ENCODE measurements at places on chromosomes 12 and 14. TPM values are rescaled to one million over a fixed set of nuclear protein-coding genes. Genes with fewer than 3 reads are reported as not detected.

CEBPE gene
- not detected for total RNA-seq

DNA sequence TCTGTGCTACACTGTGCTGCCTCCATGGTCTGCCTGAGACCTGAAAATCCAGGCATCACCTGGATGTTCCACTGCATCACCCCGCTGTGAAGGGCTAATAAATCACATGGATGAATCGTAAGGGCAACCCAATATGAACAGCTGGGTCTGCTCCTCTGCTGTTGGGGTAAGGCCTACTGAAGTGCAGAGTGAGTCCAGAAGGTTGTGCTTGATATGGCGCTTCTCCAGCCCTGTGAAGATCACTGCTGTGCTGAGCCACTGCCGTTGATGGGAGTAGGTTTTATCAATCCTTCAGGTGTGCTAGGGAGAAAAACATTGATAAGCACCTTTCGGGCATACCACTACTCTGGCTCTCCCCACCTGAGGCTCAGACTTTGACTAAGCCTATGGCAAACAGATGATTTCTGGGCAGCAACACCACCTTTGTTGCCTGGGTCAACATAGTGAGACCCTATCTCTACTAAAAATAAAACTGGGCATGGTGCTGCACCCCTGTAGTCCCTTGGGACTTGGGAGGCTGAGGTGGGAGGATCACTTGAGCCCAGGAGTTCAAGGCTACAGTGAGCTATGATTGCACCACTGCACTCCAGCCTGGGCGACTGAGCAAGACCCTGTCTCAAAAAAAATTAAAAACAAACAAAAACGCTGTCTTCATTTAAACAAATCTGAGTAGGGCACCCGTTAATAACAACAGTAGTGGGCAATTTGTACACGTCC is 1.7 kb downstream of the ACVRL1 start:
- DNase-seq, result peak; percentile 35

GRCh38 chr14:105292826-105293711 is 7.7 kb downstream of the BRF1 start:
- no peak for DNase-seq

DNA sequence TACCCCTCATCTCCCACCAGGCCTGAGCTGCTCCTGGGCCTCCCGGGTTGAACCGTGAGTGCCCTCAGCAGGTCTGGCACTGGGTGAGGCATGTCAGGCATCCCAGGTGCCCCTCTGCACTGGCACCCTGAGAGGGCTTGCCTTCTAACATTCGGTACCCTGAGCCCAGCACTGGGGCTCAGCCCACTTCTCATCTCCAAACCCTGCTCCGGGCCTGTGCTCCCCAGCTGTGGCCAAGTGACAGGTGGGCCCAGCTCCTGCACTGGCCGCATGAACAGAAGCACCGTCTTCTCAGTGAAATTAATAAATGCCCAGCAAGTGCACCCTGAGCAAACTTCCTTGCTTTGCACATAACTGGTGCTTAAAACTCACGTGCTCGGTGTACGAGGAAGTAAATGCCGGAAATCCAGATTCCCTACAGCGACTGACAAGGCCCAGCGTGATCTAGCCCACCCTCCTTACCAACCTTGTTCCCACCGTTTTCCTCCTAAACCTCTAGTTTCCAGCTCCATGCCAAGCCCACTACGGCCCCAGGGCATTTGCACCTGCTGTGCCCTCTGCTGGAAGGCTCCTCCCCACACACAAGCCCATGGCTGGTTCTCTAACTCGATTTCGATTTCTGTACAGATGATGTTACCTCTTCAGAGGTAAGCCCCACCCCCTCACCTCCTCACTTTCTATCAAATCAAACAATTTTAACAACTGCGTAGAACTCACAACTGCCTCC is 115.2 kb upstream of the NCOR2 start:
- DNase-seq, result no peak

- DNase-seq, result no peak
Observed at GRCh38 chr12:115456946-115457689, 773.1 kb upstream of the TBX3 start.

E2F7 gene
- 4.5 TPM for total RNA-seq

DNA sequence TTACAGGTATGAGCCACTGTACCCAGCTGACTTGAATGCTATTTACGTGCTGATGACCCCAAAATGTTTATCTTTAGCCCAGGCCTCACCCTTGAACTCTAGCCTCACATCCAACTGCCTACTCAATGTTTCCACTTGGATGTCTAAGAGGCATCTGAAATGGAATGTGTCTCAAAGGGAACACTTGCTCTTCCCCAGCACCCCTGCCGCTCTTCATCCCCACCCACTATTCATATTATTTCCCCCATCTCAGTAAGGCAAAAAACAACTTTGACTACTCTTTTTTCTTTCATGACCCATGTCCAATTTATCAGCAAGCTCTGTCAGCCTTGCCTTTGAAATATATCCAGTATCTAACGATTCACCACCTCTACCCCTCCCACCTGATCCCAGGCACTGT is 204.6 kb downstream of the PAWR start:
- no peak for DNase-seq

DNA sequence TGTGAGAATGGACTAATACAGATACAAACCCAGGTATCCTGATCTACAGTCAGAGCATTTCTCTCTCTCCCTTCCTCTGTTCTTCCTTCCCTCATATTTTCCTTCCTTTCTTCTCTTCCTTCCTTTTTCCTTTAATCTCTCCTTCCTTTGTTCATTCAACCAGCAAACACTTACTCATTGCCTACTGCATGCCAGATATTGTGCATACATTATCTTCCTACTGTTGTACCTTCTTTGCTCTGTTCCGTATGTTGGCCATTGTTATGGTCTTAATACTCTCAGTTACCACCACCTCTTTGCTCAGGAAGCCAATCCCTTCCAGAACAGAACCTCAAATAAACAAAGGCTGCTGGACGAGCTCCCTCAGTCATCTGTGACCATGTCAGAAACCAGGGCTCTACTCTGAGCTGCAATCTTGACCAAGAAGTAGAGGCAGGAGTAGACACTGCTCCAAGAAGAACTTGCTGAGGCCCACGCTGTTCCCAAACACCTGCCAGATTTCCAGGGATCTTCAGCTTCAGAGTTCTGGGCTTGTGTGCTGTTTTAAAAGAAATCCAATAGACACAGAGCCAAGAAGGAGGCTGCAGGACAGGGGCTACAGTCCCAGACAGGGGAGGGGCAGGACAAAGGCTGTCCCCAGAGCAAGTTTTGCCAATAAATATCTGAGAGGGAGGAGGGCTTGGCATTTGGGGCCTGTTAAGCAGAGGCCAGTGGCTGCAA is 526.7 kb upstream of the TBX3 start:
- DNase-seq, result no peak

- no peak for DNase-seq
Observed at GRCh38 chr14:80237143-80237542, 25.8 kb upstream of the DIO2 start.

DNA sequence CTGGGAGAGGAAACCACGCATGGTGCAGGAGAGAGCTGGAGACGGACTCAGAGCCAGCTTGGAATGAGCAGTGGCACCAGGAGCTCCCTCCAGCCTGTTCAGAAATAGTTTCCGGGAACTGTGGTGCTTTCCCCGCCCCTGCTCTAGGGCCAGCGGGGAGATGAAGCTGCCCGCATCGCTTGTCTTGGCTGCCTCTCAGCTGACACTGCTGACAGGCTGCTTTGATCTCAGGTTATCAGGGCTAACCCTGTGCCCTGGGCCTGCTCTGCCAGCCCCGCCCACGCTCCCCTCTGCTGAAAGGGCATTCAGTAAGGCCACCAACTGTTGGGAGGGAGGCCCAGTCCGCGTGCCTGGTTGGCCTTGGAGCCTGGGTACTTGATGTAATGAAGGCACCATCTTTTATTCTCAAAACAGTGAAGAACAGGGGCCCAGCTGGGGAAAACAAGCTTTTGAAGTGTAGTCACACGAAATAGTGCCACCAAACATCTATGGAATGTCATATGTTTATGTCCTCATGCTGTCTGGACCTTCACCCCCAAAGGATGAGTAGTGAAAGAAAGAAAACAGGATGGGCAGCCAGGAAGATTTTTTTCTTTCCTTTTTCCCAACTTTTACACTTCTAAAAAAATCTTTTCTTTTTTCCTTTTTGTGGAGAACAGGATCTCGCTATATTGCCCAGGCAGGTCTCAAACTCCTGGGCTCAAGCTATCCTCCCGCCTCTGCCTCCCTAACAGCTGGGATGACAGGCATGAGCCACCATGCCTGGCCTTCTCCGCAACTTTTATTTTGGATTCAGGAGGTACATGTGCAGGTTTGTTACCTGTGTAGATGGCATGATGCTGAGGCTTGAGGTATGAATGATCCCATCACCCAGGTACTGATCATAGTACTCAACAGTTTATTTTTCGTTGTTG is 115.9 kb upstream of the TBX3 start:
- peak; percentile 65 for DNase-seq

DNA sequence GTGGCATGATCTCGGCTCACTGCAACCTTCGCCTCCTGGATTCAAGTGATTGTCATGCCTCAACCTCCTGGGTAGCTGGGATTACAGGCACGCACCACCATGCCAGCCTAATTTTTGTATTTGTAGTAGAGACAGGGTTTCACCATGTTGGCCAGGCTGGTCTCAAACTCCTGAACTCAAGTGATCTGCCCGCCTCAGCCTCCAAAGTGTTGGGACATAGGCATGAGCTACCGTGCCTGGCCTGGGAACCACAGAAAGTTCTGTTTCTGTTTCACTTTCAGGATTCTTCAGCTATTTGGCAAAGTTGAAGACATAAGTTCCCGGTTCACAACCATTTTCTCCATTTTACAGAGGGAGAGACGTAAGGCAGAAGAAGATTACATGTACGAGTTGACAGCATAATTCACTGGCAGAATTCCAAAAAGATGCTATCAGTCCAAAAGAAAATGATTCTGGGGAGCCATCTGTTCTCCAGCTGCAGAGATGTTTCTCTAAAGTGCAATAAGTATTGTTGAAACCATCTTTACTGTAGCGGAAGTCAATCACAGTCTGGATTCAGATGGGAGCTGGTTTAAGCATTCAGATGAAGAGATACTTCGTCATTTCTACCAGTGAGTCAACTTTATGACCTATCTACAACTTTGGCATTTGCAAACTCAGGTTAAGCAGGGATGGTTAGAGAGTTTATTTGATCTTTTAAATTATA is 8.1 kb upstream of the RNF34 start:
- no peak for DNase-seq

LETMD1 gene
- 55.3 TPM for total RNA-seq

DNA sequence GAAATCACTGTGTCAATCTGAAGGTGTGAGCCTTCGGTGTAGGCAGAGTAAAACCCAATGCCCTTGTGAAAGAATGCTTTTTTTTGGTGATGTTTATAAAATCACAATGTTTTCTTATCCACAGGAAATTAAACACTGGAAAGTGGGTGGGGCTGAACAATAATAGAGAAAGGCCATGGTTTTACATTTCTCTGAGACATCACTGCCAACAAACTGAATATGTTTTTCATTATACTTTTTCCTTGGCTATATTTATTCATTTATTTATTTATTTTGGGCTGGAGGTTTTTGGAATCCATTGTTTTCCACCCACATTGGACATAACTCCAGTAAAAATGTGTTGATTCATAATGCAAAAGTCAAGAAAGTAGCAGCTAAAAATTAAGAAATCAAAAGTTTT is 16.9 kb downstream of the LRRK2 start:
- DNase-seq, result no peak

DNA sequence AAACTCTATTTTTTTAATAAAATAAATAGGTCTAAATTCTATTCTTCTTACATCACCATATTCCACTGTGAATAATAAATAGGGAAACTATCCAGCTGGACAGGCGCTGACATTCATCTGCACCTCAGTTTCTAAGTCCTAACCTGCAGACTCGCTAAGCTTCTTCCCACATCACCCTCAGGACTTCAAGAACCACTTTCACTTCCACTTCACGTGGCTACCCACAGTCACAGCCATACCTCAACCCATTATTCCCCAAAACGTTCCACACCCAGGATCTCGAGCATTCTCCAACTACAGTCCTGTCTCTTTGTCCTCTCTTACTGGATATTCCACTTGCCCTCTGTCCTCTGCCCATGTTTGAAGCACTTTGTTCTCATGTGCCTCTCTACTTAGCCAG is 71.1 kb downstream of the C2CD5 start:
- no peak for DNase-seq

KRT81 gene
- not detected for total RNA-seq

PRB2 gene
- total RNA-seq, result not detected

DNA sequence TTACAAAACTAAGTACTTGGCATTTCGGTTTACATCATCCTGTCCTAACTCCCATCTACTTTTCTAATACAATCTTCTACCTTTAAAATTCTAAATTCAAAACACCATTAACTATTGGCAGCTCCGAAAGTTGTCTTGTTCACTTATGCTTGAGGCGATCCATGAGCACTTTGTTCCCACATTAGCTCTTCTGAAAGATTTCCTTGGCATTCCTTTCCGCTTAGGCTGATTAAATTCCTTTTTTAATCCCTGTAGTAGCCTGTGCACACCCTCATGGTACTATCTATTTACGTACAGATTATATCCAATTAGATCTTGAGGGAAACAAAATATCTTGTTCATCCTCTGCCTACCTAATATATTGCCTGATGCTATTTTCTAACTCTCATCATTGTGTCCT is 480.7 kb downstream of the PRKD1 start:
- no peak for DNase-seq

ZNF26 gene
- total RNA-seq, result 19.8 TPM

TAS2R19 gene
- 3.2 TPM for total RNA-seq

SERPINA3 gene
- total RNA-seq, result 42.9 TPM

DNA sequence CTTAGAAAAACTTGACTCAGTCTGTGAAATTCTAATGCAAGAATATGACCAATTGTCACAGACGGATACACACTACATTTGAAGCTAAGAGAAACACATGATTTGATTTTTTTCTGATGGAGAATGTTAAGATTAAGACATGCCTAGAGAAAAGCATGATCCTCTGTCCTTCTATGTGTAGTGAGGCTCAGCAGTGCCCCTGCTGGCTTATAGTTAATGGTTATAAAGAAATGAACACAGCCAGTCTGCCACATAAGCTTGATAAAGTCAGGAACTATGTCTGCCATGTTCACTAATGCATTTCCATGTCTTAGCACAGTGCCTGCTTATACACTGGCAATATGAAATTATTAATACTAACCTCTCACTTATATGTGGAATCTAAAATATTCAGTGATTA is 168.1 kb upstream of the DAAM1 start:
- DNase-seq, result no peak

GRCh38 chr12:110279566-110280375 is 1.3 kb upstream of the ATP2A2 start:
- DNase-seq, result no peak

DNA sequence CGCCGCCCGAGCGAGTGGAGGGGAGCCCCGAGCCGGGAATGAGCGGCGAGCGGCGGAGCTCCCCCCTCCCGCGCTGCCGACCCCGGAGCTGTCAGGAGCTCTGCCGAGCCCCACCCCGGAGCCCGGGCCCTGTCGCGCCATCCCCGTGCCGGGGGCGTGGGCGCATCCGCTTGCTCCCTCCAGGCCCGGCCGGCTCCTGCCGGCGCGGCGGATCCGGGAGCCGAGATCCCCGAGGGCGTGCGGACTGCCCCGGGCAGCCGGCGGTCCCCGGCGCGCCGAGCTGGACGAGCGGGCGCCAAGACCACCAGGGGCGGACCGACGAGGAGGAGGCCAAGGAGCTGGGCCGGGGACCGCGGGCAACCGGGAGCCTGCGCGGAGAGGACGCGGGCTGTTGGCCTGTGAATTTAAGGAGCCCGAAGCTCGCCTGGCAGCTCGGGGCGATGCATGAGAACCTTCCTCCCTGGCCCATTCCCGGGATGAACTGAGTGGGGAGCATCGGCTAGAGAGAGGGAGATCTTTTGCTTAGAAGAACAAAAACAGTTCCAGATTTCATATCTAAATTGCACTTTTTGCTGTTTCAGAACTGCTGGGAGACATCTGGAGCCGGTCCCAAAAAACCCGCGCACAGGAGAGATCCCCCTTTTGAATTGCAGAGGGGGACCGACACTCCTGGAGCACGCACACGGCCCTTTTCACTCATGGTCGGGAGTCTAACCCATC is 2.0 kb downstream of the PTHLH start:
- no peak for DNase-seq

Measured in Peyer's patch (tissue), 4 donors.